Cerebellar nuclear complex (tissue), 1 donor: ENCODE measurements at places on chromosomes 5 and 9.
A peak's percentile ranks its signal among the peaks of the same experiment; 100 is the strongest.

DNA sequence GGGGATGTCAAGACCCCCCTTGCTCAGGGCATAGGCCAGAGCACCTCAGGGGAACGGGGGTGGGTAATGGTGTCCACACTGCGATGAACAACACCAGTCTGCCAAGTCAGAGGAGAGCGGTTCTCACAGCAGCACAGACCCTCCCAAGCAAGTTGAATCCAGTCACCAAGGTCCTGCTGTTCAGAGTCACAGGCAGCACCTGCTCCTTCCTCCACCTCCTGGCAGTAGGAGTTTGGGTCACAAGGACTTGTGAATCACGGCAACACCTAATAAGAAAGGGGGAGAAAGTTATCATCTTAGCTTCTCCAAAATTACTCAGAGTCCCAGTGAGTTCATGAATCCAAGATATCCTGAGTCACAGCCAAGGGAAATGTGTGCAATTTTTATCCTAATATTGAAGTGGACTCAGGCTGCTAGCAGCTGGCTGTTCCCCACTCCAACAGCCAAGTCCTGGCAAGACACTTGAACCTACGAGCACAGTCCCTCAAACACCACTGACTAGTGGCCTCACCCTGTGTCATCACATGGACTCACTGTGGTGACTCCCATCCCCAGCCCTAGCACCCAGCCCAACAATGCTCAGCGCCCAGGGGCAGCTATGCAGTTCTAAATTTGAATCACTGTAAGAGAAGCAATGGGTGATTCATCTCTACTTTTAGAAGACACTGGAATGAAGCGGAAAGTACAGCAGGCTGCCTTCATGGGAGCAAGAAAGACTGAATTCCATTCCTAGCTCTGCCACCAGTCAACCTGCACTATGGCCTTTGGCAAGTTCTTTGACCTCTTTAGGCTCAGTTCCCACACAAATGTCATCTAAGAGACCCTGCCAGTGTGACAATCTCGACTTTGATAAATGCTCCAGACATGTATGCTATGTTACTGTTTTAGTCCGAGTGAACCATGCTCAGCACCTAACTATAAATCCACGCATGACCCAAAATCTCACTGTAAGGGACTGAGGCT is 113.7 kb downstream of the KLHL3 start:
- no peak for DNase-seq

DNA sequence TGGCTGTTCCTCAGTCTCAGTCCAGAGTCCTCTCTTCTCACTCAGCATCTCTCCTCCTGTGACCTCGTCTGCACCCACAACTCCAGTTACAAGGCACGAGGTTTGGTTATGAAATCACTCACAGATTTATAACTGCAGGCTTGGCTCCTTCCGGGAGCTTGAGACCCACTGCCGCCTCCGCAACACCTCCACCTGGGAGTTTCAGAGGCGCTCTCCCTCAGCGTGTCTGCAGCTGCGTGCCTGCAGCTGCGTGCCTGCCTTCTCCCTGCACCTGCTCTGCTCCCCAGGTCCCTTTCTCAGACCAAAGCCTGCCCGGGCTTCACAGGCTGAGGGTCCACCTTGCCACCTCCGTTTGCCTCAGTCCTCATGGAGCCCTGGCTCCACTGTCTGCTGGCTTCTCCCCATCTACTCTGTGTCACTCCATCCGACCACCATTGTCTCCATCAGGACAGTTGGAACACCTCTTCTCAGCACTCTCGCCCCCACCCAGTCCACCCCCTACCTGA is 51.5 kb downstream of the HRH2 start:
- no peak for DNase-seq

DNA sequence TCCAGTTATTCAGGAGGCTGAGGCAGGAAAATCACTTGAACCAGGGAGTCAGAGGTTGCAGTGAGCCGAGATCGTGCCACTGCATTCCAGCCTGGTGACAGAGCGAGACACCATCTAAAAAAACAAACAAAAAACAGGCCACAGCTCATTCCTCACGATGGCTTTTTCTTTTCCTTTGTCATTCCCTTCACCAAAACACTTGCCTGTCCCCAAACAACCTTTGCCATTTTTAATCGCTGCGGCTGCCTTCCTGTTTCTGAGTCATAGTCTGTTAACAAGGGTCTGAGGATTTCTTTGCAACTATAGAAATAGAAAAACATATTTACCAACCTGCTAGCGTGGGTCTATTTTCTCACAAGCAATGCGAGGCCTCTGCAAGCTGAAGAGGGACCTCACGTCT is 123.0 kb upstream of the FSTL4 start:
- DNase-seq = no peak

DNA sequence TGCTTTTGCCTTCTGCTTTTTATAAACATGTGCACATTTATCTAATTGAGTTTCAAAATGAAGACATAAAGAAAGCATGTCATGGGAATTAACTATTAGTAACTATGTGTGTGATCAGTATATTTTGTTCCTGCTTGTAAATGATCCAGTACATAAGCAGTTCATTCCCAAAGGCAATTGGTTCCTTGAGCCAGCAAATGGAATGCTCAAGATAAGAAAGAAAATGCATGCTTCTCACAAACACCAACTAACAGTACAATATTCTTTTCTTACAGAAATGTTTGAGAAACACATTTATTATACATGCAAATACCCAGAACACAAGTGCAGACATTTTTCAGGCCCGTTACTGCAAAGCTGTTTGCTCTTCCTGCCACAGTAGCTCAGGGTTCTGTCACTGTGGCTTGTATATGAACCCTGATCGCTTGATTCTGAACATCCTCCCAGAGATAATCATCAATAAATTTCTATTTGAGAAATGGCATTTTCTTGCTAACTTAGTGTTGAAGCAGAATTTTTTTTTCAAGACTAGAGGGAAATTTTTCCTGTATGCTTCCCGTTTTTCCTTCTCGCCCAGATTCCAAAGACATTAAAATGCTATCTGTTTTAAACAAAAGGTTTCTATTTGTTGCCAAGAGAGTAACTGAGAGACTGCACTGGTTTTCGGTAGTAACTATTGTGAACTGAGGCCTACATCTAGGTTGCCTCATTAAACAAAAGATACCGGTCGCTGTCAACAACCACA is 1.9 kb downstream of the GNAQ start:
- peak; percentile 19 for DNase-seq

- DNase-seq = no peak
These were observed 3.5 kb downstream of the NFX1 start for GRCh38 chr9:33293782-33294181.

GRCh38 chr5:65018763-65019162 is 250.0 kb downstream of the CWC27 start:
- DNase-seq = no peak

DNA sequence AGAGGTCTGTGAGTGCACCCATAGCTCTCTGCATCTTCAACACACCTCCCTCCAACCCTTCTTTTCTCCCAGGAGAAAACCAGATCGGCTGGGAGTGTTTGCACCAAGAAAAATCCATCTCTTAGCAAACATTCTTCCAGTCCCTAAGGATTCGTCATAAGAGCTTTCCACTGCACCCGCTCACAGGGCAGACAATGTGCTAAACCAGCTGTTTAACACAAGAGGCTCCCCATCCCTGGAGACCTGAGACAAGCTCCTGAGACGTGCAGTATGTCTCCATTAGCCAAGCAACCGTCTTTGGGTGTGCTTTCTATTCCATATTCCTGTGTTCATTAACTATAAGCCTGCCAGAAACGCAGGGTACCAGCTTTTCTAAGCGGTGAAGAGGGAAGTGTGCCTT is 93.6 kb upstream of the ZNF462 start:
- DNase-seq = no peak

- DNase-seq = no peak
These were observed 21.6 kb downstream of the LNPEP start for GRCh38 chr5:96957254-96958049.
